ENCODE measurements at places on chromosomes 5 and 9.

GRCh38 chr5:103451261-103451660, 111.3 kb downstream of the NUDT12 start:
- DNase-seq, result no peak

DNA sequence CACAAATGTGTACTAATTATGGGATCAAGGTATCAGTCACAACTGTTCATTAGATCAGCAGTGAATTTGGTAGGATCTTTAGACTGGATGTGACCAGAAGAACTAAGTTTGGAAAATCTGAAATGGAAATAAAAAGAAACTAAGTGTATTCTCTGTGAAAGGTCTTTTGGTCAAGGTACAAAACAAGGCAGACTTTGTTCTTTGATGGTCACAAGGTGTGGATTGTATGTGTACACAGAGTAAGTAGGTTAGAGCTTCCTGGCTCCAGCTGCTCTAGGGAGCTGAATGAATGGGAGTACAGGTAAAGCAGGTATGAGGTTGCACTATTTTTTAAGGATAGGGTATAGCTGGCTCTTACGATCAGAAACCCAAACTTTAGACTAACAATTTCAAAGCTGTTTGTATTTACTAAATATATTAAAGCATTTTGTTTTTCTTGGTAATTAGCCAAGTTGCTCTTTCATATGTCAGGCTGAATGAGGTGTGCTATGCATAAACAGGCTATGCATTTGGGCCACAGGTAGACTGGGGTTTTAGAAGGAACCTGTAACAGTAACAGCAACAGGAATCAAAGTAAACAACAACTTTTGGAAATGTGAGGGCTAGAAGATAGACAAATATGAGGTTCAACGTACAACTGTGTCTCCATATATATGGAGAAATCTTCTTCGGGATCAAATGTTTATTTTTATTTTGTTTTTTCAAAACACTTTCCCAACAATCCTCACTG, 32.5 kb downstream of the FAM169A start:
- DNase-seq, result no peak

DNA sequence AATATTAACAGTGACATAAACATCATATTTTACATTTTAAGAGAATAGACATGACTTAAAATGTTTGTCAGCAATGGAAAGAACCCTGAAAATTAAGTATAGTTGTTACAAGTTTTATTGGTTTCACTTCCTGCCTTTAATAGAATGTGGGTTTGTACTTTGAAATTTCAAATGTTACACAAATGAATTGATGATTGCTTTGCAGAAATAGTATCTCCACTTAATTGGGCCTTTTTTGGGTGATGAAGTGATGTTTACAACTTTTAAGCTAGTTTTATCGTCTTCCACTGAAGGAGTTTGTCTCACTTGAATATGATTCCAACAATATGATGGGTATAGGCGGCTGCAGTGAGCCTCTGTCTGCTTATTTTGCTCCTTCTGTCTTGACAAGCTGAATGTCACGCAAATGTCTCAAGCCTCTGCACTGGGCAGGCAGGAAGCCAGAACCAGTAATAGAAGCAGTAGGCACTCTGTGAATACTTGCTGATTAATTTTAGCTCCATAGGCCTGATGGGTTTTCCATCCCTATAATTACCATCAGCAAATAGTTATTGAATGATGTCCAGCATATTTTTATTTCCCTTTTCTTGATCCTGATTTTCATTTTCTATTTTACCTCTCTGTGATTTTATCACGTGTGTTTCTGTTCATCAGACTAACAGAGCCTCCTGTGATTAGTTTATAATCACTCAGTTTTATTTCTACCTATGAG, 10.6 kb upstream of the NR3C1 start:
- DNase-seq, result no peak

DNA sequence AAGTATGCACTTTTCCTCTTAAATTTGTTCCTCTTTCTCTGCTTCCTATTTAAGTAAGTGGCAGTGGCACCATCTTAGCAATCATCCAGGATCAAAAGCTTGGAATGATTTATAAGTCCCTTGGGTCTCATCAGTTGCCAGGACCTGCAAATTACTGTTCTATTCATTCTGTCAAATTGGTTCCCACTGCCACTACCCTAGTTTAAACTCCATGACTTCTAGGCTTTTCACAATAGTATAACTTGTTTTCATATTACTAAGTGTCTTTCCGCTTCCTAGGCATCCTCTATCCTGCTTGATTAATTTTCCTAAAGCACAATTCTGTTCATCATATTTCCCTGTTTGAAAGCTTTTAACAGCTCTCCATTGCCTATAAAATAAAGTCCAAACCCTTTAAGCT, 363.9 kb upstream of the MEF2C start:
- no peak for DNase-seq

- no peak for DNase-seq
These were observed 761 bp downstream of the REEP2 start for GRCh38 chr5:138439477-138440158.

DNA sequence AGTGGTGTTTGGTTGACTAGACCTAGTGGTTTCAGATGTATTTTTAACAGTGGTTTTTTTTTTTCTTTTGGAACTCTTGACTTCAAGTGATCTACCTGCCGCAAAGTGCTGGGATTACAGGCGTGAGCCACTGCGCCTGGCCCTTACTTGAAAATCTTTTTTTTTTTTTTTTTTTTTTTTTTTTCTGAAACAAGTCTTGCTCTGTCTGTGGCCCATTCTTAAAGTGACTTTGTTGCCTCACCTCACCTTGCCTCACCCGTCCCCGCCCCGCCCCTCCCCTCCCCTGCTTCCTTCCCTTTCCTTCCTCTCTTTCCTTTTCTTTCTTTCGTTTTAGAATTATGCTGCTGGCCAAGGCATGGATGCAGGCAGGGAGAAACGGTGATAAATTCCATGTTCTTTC, 26.0 kb downstream of the GPBP1 start:
- DNase-seq, result no peak

GRCh38 chr5:91177639-91178038, 205.5 kb downstream of the ARRDC3 start:
- DNase-seq, result no peak

DNA sequence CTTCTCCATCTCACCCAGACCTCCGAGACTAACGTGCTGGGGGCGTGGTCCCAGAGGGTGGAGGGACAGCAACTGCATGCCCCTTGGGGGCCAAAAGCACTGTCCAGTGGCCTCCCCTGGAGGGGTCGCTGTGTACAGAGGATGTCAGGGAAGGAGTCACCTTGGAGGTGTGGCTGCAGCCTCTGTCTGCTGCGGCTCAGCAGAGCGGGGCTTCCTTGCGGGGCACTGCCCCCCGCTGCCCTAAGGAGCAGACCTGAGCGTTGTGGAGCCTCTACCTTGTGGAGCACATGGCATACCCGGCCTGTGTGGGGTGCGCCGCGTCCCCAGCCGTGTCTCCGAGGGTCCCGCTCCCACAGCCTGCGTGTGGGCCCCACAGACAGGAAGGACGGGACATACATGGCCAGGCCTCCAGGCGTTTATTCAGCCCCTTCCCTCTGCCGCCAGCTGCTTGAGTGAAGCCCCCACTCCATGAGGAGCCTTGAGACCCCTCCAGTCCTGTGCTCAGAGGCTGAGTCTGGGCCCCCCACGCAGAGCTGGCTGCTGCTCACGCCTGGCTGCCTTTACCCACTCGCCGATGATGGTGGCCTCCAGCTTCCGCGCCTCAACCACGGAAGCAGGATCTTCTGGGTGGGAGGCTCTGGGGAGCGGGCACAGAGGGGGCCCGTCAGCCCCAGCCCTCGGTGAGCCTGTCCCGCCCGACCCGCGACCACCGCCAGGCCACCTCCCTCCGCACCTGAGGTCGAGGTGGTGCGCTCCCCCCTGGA, 4.2 kb downstream of the DPP7 start:
- DNase-seq, result no peak

GRCh38 chr5:176466245-176466871, 18.2 kb downstream of the FAF2 start:
- peak; percentile 56 for DNase-seq

DNA sequence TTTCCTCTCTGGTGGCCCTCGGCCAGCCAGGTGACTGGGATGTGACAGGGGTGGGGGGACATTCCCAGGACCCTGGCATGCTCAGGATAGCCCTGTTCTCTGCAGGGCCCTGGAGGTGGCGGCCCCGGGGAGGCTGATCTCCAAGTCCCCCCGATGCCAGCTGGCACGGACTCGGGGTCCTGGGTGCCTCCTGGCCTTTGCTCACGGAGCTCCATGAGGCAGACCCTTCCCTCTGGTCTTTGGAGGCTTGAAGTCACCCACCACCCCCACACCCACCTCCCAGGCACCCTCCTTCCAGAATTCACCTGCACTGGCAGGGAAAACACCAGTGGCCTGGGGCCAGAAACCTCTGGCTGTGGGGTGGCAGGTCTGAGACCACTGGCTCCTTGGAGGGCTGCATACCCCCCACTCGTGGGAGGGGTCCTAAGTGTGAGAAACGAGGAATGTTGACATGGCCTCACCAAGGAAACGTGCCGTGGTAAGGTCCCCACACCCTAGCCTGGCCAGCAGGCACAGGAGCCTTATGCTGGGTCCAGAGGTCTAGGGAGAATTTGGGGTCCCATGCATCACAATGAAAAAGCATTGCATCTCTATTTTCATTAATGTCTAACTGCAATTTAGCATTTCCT, 130.8 kb upstream of the FAM120A start:
- no peak for DNase-seq

GRCh38 chr5:180096616-180097015, 25.1 kb upstream of the RNF130 start:
- DNase-seq, result no peak

DNA sequence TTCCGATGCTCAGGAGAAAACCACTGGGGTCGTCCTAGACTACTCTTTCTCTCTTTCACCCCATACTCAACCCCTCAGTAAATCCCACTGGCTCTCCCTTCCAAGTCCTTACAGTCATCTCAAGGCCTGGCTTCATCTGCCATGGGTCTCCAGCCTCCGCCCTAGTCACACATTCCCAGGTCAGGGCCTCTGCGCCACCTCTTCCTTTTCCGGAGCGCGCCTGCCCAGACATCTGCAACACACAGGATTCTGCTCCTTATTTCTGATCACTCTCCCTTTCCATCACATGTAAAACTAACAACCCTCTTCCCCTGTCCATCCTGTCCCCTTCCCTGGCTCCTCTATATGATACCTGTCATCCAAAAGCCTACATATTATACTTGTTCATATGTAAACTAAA, 39.8 kb downstream of the RAPGEF1 start:
- DNase-seq, result no peak

DNA sequence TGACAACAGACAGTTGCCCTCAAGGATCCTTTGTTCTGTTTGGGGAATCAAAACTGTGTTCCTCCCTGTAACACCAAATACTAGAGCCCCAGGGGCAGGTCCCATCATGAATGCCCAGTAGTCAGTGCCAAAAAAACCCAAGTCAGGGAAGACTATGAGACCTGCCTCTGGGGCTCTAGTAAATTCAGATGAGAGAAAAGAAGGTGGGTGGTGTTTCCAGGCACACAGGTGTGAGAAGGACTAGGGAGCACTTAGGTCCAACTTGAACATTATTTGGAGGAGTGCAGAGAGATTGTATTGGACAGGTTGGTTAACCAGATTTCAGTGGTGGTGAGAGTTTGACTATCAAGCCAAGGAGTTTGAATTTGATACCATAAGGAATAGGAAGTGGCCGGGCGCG, 52.0 kb downstream of the SLC22A5 start:
- DNase-seq, result no peak

DNA sequence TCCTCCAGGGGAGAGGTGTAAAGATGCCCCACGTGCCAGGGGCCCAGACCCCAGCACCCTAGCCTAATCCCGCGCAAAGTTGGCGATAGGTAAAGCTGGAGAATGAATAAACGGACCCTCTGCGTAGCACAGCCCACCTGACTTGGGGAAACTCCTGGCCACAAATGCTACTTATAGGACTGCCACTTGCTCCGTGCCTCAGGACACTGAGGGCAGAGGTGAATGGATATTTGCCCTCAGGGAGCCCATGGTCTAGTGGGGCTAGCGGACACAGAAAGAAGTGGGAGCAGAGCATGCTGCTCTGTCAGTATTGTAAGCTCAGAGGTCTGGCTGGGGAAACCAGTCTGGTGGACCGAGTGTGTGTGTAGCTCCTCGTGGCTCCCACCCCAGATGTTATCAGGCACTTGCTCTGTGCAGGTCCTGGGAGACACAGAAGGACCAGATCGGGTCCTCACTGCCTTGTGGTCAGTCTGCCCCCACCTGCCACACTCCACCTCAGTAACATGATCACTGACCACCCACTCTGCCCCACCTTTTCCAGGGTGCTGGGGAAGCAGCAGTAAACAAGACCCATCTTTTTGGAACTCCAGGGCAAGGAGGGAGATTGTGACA, 841 bp downstream of the GRK6 start:
- no peak for DNase-seq

- DNase-seq, result no peak
These were observed 58.7 kb upstream of the SMIM32 start for GRCh38 chr5:136251502-136252169.

DNA sequence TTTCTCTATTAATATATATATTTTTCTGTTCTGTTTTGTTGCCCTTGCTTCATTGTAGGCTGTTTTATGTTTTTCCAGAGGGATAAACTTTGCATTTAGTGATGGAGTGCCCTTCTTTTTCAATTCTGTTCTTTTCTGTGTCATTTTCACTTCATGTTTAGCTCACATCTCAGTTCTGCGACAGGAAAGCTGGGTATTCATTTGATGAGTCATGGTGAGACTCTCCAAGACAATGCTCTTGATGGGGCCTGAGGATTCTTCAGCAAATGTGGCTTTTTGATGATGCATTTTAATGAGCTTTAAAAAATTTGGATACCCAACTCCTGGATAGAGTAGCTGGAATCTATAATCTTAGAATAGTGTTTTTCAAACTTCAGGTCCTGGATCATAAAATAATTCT, 56.5 kb upstream of the SPATA31D4 start:
- peak; percentile 51 for DNase-seq

DNA sequence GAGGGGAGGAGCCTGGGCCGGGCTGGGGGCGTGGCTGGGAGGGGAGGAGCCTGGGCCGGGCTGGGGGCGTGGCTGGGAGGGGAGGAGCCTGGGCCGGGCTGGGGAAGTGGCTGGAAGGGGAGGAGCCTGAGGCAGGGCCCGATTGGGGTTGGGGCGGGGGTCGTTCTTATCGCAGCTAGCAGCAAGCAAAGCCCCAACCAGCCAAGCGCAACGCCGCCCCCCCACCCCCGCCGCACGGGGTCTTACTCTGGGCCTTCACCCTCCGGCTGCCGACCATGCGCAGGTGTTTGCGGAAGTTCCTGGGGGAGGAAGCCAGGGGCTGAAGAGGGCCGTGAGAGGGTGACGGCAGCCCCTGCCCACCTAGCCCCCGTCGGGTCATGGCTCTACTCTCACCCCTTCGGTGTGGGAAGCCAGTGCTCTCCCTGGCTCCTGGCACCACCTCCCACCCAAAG, 5.0 kb downstream of the NSMF start:
- DNase-seq, result no peak

DNA sequence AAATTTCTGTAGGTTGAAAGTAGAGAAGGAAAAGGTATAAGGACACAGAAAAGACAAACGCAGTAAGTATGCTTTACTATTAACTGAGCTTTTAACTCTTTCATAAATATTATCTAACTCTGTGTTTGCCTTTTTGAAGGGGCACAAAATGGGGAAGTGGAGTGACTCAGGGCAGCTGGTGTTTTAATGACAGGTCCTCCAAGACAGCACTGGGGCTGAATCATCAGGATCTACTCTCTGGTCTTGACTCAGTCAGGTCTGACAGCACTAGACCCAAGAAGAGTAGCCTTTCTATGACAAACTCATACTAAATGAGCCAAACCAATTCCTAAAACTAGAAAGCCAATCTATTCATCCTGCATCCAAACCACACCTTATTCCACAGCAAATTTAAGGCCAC, 102.2 kb downstream of the APTX start:
- no peak for DNase-seq
